ENCODE measurements at places on chromosomes 4 and X. TPM values are rescaled to one million over a fixed set of nuclear protein-coding genes. Genes with fewer than 3 reads are reported as not detected.

RIPPLY1 gene
- not detected for total RNA-seq

RHOXF2 gene
- not detected for total RNA-seq

- no peak for DNase-seq
Observed at GRCh38 chr4:25569716-25570115, 85.9 kb upstream of the SLC34A2 start.

GRCh38 chr4:107725281-107725859 lies 5.3 kb upstream of the PAPSS1 start:
- DNase-seq, result no peak

FHDC1 gene
- 0.26 TPM for total RNA-seq

DNA sequence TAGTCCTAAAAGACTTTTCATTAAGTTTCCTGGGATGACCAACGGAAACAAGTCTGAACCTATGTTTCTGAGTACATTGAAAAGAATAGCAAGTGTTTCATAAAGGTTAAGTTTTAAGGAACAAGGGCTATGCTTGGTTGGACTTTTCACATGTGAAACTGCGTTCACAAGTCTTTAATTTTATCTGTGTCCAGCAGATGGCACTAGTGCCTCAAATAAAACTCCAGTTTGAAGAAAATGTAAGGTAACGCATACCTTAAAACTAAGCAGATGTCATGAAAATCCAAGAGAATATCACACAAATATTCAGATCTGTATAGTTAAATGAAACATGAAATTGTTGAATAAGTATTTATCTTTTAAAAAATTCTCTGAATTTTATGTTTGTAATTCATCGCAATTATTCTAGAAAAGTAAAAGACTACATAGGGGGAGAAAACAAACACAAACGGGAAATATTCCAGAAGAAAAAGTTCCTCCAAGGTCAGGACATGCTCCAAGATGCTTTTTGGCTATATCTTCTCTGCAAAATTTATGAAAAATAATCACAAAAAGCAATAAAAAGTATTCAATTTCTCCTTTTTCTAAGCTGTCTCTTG lies 89.6 kb upstream of the MAD2L1 start:
- DNase-seq, result no peak

SLC6A14 gene
- not detected for total RNA-seq

DNA sequence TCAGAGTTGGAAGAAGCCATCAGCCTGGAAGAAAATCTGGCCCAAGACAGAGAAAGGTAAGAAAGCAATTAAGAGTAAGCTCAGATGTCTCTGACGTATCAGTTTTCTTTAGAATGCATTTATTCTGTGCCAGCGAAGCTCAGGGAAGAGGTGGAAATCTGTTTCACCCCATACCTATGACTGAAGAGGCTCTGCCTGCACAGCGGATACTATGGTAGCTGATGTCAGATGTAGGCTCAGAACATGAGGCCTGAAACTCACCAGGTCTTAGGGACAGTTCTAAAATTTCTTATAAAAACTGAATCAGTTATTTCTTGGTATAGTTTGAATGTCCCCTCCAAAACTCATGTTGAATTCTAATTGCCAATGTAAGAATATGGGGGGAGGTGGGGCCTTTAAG lies 30.9 kb downstream of the VEGFC start:
- DNase-seq, result no peak

RADX gene
- 9.8 TPM for total RNA-seq

GRCh38 chrX:70331161-70331560 lies 41.3 kb downstream of the KIF4A start:
- no peak for DNase-seq

- DNase-seq, result no peak
Observed at GRCh38 chr4:69484011-69484410, 11.7 kb downstream of the UGT2B4 start.

CCDC120 gene
- total RNA-seq, result 9.1 TPM

DNA sequence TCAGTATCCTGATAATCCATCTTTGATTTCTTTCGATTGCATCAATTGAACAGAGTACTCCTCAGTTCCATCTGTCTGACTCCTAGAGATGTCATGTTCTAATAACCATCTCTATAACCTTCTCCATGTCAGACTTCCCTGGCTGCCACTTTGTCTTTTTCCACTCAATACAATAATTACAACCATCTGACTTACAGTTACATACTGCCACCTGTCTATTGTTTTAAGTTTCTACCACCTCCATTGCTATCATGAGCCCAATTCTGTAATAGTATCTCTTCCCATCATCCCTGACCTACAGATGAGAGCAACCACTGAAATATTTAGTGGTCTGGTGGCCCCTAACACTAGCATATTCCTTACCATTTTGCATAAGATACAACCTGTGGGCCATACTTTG lies 439.2 kb upstream of the FAM47C start:
- no peak for DNase-seq

SSX2B gene
- not detected for total RNA-seq

GRCh38 chrX:86263526-86263925 lies 115.3 kb downstream of the DACH2 start:
- no peak for DNase-seq

GRCh38 chrX:103831342-103831802 lies 685 bp downstream of the RAB9B start:
- DNase-seq, result peak; percentile 62

DNA sequence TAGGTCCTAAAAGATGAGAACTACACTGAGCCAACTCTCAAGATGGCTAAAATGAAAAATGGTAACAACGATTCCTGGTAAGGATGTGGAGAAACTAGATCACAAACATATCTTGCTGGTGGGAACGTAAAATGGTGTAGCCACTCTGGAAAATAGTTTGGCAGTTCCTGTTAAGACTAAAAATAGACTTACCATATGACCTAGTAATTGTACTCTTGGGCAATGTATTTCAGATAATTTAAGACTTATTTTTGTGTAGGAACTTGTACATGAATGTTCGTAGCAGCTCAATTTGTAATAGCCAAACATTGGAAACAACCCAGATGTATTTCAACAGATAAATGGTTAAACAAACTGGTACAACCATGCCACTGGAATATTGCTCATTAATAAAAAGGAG lies 106.2 kb downstream of the HDAC8 start:
- no peak for DNase-seq

- DNase-seq, result no peak
Observed at GRCh38 chr4:180932370-180933001, 1310.7 kb upstream of the TENM3 start.

GRCh38 chr4:136713140-136713539 lies 819.2 kb downstream of the PCDH18 start:
- DNase-seq, result no peak

HPF1 gene
- 16.5 TPM for total RNA-seq

FAM184B gene
- total RNA-seq, result not detected

TMEM156 gene
- 14.9 TPM for total RNA-seq

MMGT1 gene
- total RNA-seq, result 18.7 TPM

GRCh38 chrX:9147086-9147485 lies 113.2 kb upstream of the FAM9B start:
- no peak for DNase-seq

- DNase-seq, result no peak
Observed at GRCh38 chr4:167424341-167425256, 190.3 kb upstream of the SPOCK3 start.

GRCh38 chr4:15898902-15899301 lies 39.6 kb downstream of the FGFBP1 start:
- no peak for DNase-seq

GRCh38 chr4:75244325-75244724 lies 269.9 kb downstream of the RCHY1 start:
- DNase-seq, result no peak
